ENCODE measurements at places on chromosomes 7 and 10. TPM values are rescaled to one million over a fixed set of nuclear protein-coding genes. Genes with fewer than 3 reads are reported as not detected.

GRCh38 chr7:158311791-158312190 lies 275.8 kb downstream of the PTPRN2 start:
- no peak overlapping the region for H3K4me3 ChIP-seq
- no peaks in the 10 kb centered on the region for H3K4me1 ChIP-seq
- peaks cover 2% of the 10 kb centered on the region for H3K27me3 ChIP-seq

Gene SLC39A12
- total RNA-seq, result not detected

DNA sequence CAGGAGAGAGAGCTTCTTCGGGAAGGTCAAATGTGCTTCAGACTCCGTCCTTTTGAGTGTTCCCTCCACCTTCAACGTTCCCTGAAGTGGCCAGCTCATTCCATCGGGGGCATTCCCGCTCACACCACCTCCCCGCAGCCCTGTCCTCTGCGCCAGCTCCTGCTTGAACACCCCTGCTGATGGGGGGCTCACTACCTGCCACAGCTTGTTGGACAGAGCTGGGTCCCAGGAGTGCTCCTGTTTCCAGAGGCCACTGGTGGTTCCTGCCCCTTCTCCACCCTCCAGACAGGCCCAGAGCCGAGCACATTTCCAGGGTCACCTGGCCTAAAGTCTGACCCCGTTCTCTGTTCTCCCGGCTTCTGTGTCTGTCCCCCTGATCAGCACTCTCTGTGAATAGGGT lies 67.4 kb downstream of the ELFN1 start:
- H3K27ac ChIP-seq, result no peak overlapping the region
- H3K36me3 ChIP-seq, result no peaks in the 10 kb centered on the region
- DNase-seq, result no peak
- H3K27me3 ChIP-seq, result no peaks in the 10 kb centered on the region
- H3K4me3 ChIP-seq, result no peak overlapping the region
- no peaks in the 10 kb centered on the region for H3K4me1 ChIP-seq

GRCh38 chr10:79051766-79052165 lies 17.0 kb upstream of the ZMIZ1 start:
- no peak for DNase-seq
- H3K4me3 ChIP-seq, result no peak overlapping the region
- no peak overlapping the region for H3K27ac ChIP-seq
- H3K36me3 ChIP-seq, result peaks cover 2% of the 10 kb centered on the region
- peaks cover 40% of the 10 kb centered on the region for H3K4me1 ChIP-seq

Gene TRPV6
- not detected for total RNA-seq

Gene VIPR2
- total RNA-seq, result 0.70 TPM

Gene FAM25G
- total RNA-seq, result not detected

DNA sequence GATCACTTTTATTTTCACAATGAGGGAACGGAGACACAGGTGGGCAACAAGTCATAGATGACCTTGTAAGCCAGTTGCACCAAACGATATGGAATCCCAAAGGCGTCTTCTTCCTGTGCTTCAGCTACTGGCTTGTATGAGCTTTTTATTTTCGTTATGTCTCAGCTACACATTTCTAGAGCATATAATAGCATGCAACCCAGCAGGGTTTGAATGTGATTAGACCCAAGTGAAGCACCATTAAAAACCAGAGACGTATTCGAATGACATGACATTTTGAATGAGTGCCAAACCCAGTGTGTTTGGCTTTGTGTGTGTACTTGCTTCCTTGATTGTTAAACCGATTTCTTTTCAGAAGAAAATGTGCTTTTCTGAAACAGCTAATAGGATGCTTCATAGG lies 963.2 kb upstream of the CELF2 start:
- no peaks in the 10 kb centered on the region for H3K27me3 ChIP-seq
- H3K36me3 ChIP-seq, result no peaks in the 10 kb centered on the region
- no peaks in the 10 kb centered on the region for H3K4me1 ChIP-seq

- H3K4me1 ChIP-seq, result peaks cover 58% of the 10 kb centered on the region
- H3K27me3 ChIP-seq, result no peaks in the 10 kb centered on the region
- peaks cover 56% of the 10 kb centered on the region for H3K36me3 ChIP-seq
These were observed 42.3 kb downstream of the ARID5B start for GRCh38 chr10:61943674-61944378.

Gene CALD1
- total RNA-seq, result 2.3 TPM

All from activated T-helper 1 cell treated with anti-CD3 and anti-CD28 coated beads, Interleukin-12 subunit alpha, Interleukin-12 subunit beta, Interleukin-2, Interleukin-4 antibody, amounts not matched to agents 30 ng/mL and 10 ng/mL and 1 ng/mL, durations not matched to agents 14 hours and 24 hours and 36 hours (primary cell).